Pulmonary artery endothelial cell (primary cell): ENCODE measurements at places on chromosomes 2 and 18. TPM values are rescaled to one million over a fixed set of nuclear protein-coding genes. Genes with fewer than 3 reads are reported as not detected.

GRCh38 chr18:28823506-28824182 is 646.7 kb upstream of the CDH2 start:
- no peak for DNase-seq

DNA sequence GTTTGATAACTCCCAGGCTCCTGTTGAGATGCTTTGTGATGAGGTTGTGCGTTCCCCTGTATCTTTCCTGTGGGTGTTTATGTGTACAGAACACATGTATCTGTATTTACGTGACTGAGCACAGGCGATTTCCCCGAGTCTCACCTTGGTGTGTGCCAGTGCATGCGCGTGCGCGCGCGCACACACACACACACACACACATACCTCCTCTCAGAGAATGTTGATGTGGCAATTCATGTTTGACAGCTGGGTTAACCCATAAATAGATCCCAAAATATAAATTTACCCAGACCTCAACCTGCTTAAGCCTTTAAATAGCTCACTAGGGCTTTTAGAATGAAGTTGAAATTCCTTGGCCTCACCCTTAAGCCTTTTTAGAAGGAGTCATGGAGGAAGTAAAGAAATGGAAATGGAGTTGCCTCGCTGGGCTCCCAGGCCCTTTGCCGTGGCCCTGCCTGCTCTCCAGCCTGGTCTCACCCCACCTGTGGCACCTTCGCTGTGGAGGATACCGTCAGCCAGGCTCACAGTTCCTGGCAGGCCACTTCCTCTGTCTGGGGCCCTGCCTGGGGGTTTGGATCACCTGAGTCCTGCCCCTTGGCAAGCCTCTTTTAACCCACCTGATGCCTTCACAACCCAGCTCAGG is 20.3 kb downstream of the AGAP1 start:
- no peak for DNase-seq

- DNase-seq = peak; percentile 26
Measured at GRCh38 chr2:178280244-178280852, 86.0 kb downstream of the OSBPL6 start.

DNA sequence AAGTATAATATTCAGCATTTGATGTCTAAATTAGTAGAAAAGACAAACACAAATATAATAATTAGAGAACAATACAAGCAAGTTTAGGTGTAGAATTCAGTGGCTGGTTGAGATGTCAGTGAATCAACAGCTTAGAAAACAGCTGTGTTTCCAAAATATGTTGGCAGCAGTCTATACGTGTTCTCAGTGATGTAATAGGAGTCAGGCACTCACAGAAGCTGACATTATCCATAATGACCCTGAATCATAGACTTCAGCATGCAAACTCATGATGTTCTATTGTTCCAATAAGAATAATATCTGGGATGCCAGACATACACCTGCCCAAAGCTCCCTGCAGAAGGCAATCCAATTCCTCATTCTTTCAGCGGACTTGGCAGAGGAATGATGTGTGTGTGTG is 164.7 kb downstream of the SLC8A1 start:
- DNase-seq = no peak

DNA sequence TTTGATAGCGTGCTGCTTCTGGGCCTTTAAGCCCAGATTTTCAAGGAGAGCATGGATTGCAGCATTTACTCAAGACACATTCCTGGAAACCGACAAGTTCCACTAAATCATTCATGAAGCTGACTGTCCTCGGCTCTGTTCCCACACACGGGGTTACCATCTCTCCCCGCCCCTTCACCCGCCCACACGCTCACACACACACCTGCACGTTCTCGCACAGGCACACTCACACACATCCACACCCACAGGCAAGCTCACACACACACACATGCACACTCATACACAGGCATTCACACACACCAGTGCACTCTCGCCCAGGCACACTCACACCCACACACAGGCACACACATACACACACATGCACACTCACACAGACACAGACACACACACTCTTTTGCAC is 150.0 kb upstream of the AGAP1 start:
- DNase-seq = no peak

- no peak for DNase-seq
Measured at GRCh38 chr2:176508374-176508773, 239.1 kb downstream of the MTX2 start.

DNA sequence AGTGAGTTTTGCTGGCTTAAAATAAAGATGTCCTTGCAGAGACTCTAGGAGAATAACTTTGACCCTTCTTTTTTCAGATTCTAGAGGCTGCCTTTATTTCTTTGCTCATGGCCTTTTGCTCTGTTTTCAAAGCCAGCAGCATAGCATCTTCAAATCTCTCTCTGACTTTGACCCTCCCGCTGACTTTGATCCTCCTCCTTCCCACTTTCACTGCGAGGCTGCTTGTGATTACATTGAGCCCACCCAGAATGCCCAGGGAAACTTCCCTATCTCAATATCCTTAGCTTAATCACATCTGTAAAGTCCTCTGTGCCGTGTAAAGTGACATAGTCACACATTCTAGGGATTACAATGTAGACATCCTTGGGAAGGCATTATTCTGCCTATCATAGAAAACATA is 23.9 kb downstream of the TACR1 start:
- DNase-seq = no peak

GRCh38 chr18:34767601-34768027 is 57.5 kb downstream of the DTNA start:
- no peak for DNase-seq

DNA sequence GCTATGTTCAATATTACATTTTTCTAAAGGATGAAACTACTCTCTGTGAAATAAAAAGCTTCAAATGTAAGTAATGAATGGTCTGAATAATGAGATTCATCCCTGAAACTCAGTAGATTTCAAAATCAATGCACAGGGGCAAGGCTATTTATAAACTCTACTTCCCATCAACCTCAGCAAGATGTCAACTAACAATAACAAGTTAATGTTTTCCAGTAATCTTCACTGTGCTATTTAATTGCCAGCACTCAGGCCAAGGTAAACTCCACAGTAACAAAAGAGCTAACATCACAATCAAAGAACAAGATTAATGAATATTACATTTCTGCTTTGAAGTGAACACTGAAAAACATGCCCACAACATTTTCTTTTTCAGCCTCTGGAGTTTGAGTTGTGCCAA is 144.3 kb upstream of the ZFP36L2 start:
- no peak for DNase-seq

GRCh38 chr2:61759005-61759404 is 94.9 kb downstream of the FAM161A start:
- no peak for DNase-seq

GRCh38 chr18:64271246-64271645 is 122.4 kb upstream of the LINC00305 start:
- no peak for DNase-seq

- DNase-seq = no peak
Measured at GRCh38 chr2:26608557-26608956, 32.6 kb downstream of the CIB4 start.

DNA sequence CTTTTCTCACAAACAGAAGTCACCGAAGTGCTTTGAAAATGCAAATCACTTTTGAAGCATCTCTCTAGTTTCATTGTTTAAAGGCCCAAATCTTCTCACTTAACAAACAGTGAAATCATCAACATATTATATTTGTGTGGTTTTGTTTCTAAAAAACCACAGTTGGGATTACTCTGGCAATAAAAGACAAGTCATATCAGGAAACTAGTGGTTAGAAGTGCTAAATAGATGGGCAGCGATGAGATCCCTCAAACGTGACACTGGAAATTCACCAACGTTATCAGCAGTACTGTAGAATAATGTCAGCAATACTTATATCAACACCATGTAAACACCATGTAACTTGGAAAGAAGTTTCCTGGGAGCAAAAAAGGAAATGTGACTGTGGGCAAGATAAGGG is 893.5 kb downstream of the SUCLG1 start:
- DNase-seq = no peak

- DNase-seq = peak; percentile 87
Measured at GRCh38 chr2:112674229-112674628, 28.5 kb downstream of the SLC20A1 start.

DNA sequence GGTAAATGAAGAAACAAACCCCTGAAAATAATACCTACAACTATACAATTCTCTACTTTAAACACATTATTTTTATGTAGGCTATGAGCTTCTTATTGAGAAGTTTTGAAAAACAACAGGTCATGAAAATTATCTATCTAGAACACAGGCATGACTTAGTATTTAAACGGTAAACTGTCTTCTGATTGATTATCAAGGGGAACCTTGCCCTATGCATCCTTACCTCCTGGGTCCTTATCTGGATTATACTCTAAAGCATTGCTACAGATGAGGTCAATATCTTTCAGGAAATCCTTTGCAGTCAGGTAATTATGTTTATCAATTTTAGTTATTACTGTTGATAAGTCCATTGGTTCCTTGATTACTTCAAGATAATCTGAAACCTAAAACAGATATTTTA is 144.3 kb downstream of the ATAD2B start:
- DNase-seq = no peak

- no peak for DNase-seq
Measured at GRCh38 chr18:8869696-8870095, 164.3 kb downstream of the MTCL1 start.

GRCh38 chr18:3151399-3152264 is 68.1 kb downstream of the MYOM1 start:
- DNase-seq = no peak

DNA sequence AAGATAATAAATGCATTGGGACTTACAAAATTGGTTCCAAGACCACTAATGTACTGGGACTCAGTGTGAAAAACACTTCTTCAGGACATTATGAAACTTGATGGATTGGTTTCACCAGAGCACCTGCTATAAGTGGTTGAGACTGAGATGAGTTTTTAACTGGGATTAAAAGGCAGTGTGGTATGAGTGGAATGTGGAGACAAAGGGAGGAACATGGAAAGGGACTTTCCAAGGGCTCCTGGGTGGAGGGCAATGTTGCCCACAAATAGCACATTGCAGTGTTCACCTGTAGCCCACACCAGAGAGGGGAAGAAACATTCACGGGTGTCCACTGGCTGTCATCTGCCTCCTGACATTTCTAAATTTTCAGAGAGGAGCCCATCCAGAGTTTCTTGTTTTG is 253.3 kb upstream of the TANK start:
- DNase-seq = no peak

- DNase-seq = no peak
Measured at GRCh38 chr2:33672896-33673295, 73.8 kb upstream of the FAM98A start.

DNA sequence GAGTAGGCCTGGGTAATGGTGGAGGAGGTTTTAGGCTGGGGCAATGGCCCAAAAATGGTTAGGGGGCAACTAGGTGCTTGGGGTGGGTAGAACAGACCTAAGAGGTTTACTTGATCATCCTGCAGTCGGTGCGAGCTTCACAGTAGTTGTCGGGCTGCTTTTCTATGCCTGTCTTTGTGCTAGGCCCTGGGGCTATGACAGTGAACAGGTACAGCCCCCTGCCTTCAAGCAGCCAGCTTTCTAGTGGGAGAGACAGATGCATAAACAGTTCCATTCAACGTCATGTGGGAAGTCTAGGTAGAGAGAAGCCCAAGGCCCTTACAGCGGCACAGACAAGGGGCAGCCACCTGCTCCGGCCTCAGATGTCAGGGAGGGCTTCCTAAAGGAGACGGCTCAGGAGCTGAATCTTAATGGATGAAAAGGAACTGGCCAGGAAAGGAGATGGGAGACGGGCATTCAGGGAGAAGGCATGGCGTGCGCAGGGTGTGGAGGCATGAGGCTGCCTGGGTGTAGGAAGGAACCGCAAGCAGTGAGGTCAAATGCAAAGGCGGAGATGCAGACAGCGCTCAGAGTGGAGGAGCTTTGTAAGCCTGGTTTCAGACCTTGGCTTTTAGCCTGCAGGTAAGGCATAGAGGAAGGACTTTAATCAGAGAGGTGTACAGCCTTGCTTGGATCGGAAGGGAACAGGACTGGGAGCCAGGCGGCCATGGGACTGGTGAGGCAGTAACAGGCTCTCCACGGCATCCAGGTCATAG is 6.0 kb downstream of the CTIF start:
- DNase-seq = no peak

DNA sequence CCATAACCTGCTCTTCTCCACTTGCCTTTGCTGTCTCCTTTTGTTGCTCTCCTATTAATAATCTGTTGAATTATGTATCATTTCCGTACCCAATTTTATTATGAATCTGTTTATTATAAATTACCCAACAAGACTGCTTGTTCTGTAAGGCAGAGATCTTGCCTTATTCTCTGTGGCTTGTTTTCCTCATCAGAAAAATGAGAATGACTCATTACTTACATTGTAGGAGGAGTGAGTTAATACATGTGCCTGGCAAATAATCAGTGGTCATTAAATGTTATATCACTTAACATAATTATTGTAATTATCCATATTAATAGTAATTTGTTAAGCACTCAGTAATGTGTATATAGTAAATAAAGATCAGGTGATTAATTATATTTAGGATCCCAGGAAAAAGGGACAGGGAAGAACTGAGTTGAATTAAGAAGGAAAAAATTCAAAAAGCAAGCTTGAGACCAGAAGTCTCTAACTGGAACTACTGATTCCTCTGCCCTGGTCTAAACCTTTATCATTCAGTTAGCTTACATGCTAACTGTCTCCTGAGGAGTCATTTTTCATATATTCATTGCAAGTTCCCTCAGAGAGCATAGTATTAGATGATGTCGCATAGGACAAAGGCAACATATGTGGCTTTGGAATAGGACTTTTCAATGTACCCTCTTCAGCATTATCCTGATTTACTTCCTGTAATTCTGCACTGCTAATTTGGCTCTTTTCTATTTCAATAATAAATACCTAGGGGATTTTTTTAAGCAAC is 335.7 kb downstream of the GALNT13 start:
- no peak for DNase-seq

- DNase-seq = no peak
Measured at GRCh38 chr2:30351116-30351515, 95.9 kb upstream of the LCLAT1 start.

- DNase-seq = no peak
Measured at GRCh38 chr2:168601741-168602140, 145.7 kb downstream of the CERS6 start.

The DSG4 gene
- not detected in 2 replicates for total RNA-seq

The ZNF385B gene
- total RNA-seq = not detected in 2 replicates

The BOK gene
- 39.4 and 57.5 TPM in 2 replicates for total RNA-seq

The CSRNP3 gene
- not detected in 2 replicates for total RNA-seq

The DHRS9 gene
- 0.40 and 1.2 TPM in 2 replicates for total RNA-seq

The GCG gene
- not detected in 2 replicates for total RNA-seq

The MPHOSPH10 gene
- 20.4 and 24.3 TPM in 2 replicates for total RNA-seq
